Hematopoietic multipotent progenitor cell treated with erythropoietin and hydrocortisone succinate and interleukin-3 and kit ligand, for 15 days (in vitro differentiated cells): ENCODE measurements at places on chromosomes 7 and 10.

DNA sequence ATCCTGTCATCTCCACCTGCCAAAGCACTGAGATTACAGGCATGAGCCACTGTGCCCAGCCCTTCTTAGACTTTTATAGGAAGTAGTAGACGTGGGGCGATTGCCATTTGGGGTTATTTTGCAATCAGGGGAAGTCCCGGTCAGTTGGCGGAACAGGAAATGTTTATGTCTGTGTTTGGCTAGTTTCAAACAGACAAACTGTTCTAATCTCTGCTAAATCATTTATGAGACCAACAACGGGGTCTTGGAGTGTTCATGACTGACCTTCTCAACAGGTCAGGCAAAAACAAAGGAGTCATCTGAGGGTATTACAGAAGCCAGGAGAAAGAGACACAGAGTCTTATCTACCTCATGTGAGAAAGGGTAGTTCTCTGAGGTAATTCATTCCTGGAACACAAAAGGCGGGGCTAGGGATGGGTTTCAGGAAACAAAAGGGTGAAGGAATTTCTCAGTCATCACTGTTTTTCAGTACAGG, 6.6 kb upstream of the TPK1 start:
- no peak for DNase-seq

DNA sequence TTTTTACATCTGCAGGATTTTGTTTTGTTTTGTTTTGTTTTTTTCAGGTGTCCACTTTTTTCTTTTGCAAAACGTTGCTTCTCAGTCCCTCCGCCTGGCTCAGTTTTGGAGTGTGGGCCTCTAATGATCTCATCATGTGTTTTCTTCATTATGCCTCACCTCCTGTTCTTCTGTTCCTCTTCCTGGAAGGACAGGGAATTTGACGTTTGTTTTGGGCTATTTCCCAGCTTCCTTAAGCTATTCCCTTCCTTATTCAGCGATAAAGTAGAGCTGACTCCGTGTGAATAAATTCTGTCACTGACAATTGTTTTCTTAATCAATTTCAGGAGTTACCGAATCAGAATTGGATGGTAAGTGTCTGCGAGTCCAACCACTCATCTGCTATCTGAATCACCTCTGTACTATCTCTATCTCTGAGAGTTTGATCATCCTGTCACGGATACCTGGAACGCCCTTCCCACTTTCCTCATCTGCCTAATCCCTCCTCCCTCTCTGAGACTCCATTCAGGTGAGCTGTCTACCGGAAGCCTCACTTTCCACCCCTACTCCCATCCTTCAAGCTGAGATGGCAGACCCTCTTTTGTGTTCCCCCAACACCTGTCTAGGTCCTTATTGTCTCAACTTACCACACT, 218.4 kb downstream of the GATA3 start:
- no peak for DNase-seq

DNA sequence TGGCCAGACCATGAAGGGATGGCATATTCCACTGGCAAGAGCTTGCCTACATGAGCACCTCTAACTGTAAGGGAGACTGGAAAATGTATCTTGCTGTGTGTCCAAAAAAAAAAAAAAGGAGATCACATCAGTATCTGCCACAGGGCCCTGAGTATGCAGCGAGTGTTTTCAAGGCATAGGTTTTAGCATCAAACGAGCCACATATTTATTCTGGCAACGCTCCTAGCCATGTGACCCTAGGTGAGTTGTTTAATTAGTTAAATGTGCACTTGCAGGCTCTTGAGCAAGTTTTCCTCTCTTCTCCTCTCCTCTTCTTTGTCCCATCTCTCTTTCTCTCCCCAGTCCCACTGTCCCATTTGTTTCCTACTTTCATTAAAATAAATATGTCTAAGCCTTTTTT, 428.7 kb upstream of the AKR1E2 start:
- no peak for DNase-seq

DNA sequence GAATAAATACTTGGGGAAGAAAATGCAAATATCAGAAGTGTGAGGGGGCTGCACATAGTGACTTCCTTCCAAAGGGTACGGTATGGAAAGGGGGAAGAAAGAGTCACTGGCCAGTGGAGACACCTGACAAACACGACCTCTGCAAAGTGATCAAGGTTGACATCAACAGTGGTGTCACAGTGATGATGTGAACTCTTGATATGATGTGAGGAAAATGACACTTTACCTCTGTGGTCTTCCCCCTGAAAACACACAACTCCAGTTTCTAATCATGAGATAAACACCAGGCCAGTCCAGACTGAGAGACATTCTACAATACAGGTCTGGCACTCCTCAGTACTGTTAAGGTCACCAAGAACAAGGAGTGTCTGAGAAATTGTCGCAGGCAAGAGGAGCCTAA, 169.7 kb downstream of the BUB3 start:
- DNase-seq, result no peak

DNA sequence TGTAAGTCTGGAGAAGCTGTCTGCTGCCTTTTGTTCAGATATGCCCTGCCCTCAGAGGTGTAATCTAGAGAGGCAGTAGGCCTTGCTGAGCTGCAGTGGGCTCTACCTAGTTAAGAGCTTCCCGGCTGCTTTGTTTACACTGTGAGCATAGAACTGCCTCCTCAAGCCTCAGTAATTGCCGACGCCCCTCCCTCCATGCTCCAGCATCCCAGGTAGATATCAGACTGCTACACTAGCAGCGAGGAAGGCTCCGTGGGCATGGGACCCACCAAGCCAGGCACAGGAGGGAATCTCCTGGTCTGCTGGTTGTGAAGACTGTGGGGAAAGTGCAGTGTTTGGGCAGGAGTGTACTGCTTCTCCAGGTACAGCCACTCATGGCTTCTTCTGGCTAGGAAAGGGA, 26.4 kb upstream of the CXCL12 start:
- no peak for DNase-seq

- DNase-seq, result no peak
These were observed 15.8 kb downstream of the ADAP1 start for GRCh38 chr7:938546-939185.

- no peak for DNase-seq
These were observed 61.8 kb upstream of the NRP1 start for GRCh38 chr10:33396279-33396678.

DNA sequence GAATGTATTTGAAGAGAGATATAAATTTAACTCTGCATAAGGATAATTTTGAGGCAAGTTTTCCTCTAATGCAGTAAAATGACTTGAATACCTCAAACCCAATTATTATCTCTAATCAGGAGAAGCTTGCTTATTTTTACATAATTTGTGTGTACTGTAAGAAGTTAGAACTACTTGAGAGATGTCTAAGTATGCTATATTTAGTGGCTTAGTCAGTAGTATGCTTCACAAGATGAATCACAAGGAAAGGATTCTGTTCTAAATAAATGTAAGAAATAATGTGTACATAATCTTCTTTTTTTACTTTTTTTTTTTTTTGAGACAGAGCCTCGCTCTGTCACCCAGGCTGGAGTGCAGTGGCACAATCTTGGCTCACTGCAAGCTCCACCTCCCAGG, 13.7 kb downstream of the PHTF2 start:
- DNase-seq, result no peak

- DNase-seq, result peak; percentile 96
These were observed at the start of gene CHCHD3 for GRCh38 chr7:133081599-133082389. TSS of gene CHCHD3 (minus strand) at chr7:133082090. CDS start at chr7:133081937, 153 bp downstream.

DNA sequence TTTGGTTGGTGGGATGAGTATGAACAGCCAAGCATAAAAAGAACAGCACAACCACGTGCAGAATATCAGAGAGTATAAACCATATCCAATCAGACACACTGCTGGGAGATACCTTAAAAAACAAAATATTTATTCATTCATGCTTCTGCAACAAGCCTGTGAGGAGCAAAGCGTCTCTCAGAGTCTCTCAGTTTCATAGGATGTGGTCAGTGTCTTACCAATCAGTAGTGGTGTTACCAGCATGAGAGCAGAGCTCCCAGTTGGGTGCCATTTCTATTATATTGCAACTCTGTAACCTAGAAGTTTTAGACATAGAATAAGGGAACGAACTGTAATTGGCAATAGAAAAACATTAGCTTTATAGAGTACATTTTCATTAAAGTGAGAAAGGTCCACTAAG, 445.9 kb upstream of the LRRN3 start:
- DNase-seq, result no peak

GRCh38 chr10:15370856-15371701, at the start of gene FAM171A1:
TSS of gene FAM171A1 (minus strand) at chr10:15371289. CDS start at chr10:15371052, 237 bp downstream.
- peak; percentile 17 for DNase-seq

DNA sequence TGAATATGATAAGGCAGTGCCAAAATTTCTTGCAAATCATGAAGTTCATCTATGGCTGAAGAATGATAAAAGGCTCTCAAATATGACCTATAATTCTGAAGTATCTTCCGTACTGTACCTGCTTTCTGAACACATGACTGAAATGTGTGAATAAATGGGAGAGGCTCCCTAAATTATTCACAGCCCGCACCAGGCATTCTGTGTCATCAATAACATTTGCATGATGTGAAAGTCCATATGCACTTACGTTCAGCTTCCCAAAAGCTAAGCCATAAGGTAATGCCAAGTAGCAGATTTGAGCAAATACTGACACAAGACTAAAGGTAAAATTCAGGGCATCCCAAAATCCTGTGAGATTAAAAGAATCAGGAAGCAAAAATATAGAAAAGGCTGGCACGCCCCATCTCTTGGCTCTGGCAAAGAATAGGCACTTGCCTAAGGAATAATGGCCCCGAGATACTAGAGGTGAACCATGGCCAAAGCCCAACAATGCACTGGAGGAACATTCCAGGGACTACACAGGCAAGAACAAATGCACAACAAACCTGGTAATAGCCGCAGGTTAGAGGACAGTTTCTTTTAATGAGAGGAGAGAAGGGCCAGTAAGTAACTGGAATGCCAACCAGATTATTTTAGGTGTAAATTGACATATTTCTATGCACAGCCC, 280.5 kb downstream of the IPMK start:
- DNase-seq, result no peak

- DNase-seq, result no peak
These were observed 146.3 kb upstream of the EEPD1 start for GRCh38 chr7:36006636-36007229.

- DNase-seq, result no peak
These were observed 400.1 kb downstream of the TNS3 start for GRCh38 chr7:47181746-47182361.

DNA sequence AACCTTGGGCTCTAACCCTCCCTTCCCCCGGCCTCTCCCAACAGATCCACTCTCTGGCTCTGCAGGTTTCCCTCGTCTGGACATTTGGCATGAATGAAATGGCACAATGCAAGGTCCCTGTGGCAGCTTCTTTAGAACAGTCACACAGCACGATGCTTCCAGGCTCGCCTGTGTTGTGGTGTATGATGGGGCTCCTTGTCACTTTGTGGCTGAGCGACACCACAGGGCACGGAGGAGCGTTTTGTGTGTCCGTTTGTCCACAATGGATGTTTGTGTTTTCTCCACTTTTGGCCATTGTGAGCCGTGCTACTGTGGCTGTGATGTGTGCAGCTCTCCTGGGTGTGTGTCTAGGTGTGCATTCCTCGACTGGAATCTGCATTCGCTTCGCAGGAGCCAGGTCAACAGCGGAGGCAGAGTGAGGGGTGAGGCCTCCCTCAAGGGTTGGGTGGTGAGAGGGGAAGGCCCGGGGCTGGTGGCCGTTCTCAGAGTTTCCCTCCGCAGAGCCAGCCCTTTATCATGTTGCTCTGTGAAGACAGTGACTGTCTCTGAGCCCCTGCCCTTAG, 22.3 kb upstream of the SHH start:
- DNase-seq, result no peak

- DNase-seq, result no peak
These were observed 342.1 kb downstream of the GRID1 start for GRCh38 chr10:86024281-86025041.

GRCh38 chr7:46205478-46205877, 284.4 kb upstream of the IGFBP3 start:
- no peak for DNase-seq

GRCh38 chr10:35089611-35090161, 455 bp downstream of the CUL2 start:
- DNase-seq, result peak; percentile 17

DNA sequence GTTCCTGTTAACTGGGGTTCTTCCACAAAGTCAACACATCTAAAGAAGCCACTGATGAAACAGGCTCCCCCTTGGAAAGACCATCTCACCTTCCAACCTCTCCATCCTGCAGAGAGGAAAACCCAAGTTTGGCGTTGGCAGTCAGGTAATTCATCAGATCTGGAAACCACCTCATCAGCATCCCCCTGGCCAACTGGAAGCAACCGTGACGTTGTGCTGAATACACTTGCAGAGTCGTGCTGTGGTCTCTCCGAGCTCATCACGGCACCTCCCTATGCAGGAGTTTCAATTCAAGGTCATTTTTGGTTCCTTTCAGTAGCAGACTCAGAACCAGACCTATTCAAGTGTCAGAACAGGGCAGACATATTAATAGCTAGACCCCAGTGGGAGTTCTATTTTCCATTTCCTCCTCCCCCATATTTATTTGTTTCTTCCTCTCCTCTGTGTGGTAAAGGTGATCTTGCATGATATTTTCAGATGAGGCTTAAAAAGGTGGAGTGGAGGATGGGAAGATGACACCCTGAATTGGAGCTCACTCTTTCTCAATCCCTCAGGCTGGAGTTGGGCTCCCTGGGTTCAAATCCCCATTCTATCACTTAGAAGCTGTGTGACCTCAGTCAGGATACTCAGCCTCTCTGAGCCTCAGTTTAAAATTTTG, 149.1 kb upstream of the ADO start:
- no peak for DNase-seq

GRCh38 chr10:79399223-79399831, 46.1 kb downstream of the ZCCHC24 start:
- DNase-seq, result no peak

- DNase-seq, result no peak
These were observed 23.6 kb upstream of the PRSS37 start for GRCh38 chr7:141864765-141865447.

DNA sequence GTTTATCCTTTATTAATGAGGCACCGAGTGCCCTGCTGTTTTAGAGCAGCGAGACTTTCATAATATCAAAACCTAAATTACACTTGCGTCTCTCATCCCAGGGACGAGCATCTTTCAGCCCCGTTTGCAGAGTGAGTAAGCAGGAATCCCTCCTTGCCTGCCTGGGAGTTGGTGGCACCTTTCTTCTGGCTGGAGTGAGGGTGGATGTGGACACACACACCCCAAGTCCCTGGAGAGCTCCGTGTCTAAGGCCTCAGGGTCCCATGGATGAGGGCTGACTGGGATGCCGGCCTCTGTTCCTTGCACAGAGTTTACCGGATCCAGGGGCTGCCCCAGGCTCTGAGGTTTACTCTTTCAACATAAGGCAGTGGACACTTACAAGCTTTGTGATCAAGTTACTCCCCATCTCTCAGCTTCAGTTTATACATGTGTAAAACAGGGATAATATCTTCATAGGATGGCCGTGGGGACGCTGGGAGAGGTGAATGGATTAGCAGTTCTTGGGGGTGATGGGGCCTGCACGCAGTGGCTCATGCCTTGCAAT, 24.5 kb downstream of the POLL start:
- DNase-seq, result no peak

DNA sequence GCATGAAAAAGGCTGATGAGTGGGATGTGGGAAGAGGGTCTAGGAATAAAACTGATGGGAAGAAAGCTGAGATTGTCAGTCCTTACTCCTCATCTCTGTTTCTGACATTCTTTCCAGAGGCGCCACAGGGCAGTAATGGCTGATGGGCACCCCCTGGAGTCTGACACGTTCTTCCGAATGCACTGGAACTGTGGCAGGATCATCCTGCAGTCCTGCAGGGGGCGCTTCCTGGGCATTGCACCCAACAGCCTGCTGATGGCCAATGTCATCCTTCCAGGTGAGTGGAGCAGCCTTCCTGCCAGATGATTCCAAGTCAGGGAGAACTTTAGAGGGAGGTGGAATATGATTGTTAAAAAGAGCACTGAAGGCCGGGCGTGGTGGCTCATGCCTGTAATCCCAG, 4.8 kb downstream of the FSCN3 start:
- peak; percentile 37 for DNase-seq

GRCh38 chr10:19917751-19918478, 101.7 kb downstream of the PLXDC2 start:
- no peak for DNase-seq

GRCh38 chr10:106189292-106189691, 975.2 kb downstream of the SORCS1 start:
- DNase-seq, result no peak
